ENCODE measurements at places on chromosomes 16 and 17. TPM values are rescaled to one million over a fixed set of nuclear protein-coding genes. Genes with fewer than 3 reads are reported as not detected.
A peak's percentile ranks its signal among the peaks of the same experiment; 100 is the strongest.

- DNase-seq, result no peak
Measured at GRCh38 chr17:16905593-16906191, 66.2 kb downstream of the TNFRSF13B start.

The PRAC2 gene
- not detected for total RNA-seq

The PIK3R5 gene
- total RNA-seq, result 50.4 TPM

- DNase-seq, result no peak
Measured at GRCh38 chr17:9612006-9612405, 33.3 kb upstream of the USP43 start.

DNA sequence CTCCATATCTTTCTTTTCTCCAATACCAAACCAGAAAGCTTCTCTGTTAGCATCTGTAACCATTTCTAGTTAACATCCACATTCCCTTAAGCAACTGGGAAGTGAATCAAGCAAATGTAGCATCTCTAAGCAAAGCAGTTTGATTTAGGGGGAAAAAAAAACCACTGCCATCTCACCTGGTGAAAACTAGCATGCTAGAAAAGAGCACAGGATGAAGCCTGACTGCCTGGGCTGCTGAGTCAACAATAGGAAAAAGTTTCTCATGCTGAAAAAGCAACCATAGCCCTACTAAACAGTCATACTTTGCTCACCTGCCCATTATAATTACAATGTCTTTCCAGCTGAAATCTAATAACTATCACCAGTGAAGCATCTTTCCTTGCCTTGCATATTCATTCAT is 139.3 kb downstream of the ANKFN1 start:
- peak; percentile 28 for DNase-seq

The FOXF1 gene
- total RNA-seq, result not detected

GRCh38 chr17:43373356-43373755 is 25.4 kb upstream of the ARL4D start:
- DNase-seq, result no peak

DNA sequence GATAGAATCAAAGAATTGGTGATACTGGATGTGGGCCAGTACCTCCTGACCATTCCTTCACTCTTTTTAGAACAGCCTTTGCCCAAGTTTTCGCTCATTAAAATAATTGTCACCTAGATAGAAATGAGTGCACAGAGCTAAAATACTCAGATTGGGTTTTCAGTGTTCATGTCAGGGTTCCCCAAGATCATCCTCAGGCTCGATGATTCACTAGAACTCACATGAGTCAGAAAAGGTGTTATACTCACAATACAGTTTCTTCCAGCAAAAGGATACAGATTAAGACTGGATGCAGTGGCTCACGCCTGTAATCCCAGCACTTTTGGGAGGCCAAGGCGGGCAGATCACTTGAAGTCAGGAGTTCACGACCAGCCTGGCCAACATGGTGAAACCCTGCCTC is 19.9 kb downstream of the ERCC4 start:
- no peak for DNase-seq

- DNase-seq, result no peak
Measured at GRCh38 chr16:28213396-28213795, 1.6 kb upstream of the XPO6 start.

GRCh38 chr16:3625911-3626732 is 14.7 kb upstream of the SLX4 start:
- DNase-seq, result no peak

DNA sequence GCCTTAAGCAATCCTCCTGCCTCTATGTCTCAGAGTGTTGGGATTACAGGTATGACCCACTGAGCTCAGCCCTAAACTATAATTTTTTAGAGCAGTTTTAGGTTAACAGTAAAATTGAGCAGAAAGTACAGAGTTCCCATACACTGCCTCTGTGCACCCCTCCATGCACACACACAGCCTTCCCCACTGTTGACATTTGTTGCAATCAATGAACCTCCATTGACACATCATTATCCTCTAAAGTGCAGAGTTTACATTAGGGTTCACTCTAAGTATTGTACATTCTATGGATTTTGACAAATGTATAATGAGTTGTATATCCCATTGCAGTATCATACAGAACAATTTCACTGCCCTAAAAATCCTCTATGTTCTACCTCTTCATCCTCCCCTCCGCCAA is 35.0 kb downstream of the NGFR start:
- no peak for DNase-seq

The ALDH3A2 gene
- 17.6 TPM for total RNA-seq

DNA sequence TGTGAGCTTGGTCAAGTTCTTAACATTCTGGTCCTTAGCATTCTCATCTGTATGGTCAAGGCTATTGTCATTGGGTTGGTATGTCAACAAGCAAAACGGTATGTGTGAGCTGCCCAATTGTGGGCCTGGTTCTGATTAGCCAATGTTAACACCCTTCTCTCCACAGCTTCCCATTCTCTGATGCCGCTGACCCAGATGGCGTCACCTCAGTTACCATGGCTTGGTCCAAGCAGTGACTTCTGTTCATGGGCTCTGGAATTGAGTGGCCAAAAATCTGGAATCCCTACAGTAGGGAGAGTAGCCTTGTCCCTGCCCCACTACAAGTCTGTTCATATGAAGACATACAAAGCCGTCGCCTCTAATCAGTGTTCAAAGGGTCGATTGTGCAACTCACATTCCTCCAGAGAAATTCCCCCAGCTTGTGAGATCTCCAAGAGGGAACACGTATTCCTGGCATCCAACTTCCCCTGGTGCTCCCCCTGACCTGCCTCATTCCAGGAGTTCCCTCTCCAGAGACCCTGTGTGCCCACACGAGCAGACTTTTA is 15.8 kb downstream of the TMEM98 start:
- no peak for DNase-seq

DNA sequence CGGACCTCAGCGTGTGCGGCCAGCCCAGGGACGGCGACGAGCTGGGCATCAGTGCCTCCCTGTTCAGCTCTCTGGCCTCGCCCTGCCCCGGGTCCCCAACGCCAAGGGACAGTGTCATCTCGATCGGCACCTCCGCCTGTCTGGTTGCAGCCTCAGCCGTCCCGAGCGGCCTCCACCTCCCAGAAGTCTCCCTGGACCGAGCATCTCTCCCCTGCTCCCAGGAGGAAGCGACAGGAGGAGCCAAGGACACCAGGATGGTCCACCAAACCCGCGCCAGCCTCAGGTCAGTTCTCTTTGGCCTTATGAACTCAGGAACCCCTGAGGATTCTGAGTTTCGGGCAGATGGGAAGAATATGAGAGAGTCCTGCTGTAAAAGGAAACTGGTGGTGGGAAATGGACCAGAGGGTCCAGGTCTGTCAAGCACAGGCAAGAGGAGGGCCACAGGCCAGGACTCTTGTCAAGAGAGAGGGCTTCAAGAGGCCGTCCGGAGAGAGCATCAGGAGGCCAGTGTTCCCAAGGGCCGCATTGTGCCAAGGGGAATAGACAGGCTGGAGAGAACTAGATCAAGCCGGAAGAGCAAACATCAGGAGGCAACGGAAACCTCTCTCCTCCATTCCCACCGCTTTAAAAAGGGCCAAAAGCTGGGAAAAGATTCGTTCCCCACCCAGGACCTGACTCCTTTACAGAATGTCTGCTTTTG is 825 bp downstream of the HASPIN start:
- no peak for DNase-seq

The TNFRSF13B gene
- total RNA-seq, result not detected

DNA sequence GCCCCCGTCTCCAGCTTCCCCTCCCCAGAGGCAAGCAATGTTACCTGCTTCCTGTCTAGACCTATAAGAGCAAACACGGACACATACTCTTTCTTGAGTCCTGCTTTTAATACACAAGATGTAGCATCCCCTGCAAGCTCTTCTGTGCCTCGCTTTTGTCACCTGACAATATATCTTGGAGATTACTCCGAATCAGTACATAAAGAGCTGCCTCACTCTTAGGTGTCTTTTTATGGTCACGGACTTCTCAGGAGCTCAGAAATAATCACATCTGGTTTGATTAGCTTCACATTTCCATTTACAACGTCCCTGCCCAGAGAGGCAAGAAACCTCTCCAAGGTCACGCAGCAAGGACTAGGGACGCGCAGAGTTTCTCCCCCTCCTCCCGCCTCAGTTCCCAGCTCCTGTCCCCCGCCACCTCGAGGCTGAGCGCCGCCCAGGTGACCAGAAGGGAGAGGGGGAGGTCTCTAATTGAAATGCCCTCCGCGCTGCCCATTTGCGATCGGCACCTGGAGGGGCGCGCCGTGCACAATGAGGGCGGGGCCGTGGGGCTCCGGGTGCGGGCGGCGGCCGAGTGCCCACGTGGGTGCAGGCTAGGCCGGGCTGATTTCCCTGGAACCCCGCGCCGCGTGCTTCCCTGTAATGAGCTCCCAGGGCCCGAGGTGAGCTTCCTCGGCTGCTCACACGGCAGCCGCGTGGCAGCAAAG is 13.8 kb upstream of the SEZ6 start:
- DNase-seq, result peak; percentile 7

DNA sequence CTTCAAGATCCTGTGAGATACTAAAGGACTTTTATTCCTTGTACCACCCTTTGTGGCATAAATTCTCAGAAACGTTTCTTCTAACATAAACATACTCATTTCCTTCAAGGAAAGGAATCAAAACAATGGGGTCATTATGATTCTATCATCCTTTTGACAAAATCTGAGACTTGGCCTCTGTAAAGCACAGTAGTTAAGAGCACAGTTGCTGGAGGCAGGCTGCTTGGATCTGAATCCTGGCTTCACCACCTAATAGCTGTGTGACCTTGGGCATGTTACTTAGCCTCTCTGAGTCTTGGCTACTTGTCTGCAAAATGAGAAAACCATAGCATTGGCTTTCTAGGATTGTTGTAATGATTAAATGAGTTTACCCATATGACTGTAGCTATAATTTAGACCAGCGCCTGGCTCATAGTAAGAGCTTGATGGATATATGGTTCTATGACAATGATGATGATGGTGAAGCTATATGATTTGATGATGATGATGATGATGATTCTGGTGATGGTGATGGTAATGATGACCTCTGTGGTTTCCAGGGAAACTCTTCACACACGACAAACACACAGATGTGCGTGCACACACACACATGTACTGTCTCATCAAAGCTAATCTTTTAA is 6.1 kb upstream of the KRT31 start:
- DNase-seq, result no peak

DNA sequence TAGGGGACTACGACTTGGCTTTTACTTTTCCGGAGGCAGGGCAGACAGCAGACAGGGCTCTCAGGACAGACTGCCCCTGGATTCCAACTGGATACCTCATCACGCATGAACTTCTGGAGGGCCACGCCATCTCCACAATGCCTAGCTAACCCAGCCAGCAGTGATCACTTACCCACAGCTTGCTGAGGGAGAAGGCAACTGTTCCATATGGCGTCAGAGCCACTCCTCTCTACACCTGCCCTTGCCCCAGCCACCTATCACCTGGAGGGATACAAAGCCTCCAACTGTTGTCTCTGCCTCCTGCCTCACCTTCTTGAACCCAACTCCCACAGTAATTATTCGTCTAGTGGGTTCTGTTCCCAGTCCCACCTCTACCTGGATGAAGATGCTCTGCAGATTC is 8.8 kb downstream of the MYO19 start:
- no peak for DNase-seq

The PDILT gene
- not detected for total RNA-seq

- DNase-seq, result peak; percentile 48
Measured at GRCh38 chr16:85126705-85127378, 14.6 kb upstream of the CIBAR2 start.

DNA sequence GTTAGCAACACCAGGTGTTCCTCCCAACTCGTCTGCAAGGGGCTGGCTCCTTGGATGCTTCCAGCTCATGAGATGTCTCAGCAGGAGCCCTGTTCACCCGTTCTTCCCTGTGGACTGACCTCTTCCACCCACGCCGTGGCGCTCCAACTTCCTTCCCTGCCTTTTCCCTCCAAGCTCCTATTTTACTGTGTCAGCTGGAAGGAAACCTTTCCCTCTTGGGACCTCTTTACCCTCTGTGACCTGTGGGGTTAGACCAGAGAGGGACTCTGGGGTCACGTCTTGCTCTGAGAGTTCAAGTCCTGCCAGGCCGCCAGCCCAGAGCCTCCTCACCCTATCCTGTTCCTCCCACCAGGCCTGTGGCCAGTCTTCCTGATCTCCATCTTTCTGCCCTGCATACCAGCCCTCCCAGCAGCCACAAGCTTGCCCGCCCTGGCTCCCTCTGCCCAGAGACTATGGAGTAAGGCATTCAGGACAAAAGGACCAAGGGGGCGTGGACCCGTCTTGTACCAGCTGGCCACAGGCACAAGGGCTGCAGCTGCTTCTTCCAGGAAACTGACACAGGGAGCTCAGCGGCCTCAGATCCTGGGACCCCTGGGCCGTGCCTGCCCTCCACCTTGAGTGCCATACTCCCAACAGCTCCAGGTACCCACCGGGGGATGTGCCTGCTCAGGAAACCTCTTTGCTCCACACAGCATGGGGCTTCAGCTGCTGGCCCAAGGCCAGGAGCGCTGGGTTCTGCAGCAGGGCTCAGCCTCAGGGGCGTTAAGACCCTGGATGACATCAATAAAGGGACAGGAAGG is 3.0 kb downstream of the PAQR4 start:
- DNase-seq, result no peak

All from activated CD8-positive, alpha-beta T cell treated with anti-CD3 and anti-CD28 coated beads for 36 hours (primary cell).